CD4-positive, alpha-beta memory T cell (primary cell): ENCODE measurements at places on chromosomes 6 and 20.

DNA sequence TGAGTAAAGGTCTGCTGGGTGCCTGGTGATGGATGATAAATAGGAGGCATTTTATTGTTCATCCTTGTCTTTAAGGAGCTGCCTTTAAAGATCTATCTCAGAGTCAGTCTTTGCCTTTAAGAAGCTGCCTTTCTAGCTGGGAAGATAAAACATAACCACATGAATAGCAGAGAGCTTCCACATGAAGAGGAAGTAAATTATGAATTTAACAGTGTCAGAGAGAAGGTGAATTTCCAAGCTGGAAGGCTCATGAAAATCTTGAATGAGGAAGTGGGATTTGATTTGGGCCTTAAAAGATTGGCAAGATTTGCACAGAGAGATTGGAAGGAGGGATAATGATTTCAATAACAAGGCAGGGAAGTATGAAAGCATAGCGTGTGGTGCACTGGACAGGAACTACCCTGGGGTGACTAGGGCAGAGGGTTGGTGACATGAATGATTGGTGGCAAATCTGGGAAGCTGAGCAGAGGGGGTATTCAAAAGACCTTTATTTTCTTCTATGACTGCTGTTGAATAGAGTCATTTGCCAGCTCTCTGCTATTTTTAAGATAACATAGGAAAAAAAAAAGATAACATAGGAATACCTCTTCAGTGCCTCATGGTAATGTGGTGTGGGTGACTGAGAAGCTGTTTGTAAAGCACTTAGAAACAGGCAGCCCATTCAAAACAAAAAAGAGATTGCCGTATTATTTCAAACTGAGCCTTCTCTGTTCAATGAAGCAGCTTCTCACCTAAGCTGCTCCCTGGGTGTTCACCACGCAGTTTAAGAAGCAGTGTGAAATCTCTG is 591.6 kb downstream of the PKHD1 start:
- no peak overlapping the region for H3K4me3 ChIP-seq
- DNase-seq, result no peak
- no peaks in the 10 kb centered on the region for H3K27me3 ChIP-seq
- H3K27ac ChIP-seq, result no peak overlapping the region

DNA sequence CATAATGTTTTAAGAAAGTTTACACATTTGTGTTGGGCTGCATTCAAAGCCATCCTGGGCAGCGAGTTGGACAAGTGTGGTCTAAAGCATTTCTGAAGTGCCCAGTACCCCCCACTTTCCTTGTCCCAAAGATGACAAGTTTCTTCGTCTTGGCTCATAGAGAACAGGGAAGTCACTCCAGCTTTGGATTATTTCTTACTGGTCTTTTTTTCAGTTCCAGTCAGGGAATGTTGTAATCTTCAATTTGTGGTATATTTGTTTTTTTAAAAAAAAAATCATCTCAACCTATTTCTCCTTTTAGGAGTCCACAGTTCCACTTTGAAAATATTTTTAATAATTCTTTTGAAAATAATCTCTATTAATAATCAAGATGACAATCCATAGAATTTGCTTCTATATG is 34.0 kb downstream of the SLX4IP start:
- H3K36me3 ChIP-seq, result no peaks in the 10 kb centered on the region
- H3K27me3 ChIP-seq, result no peaks in the 10 kb centered on the region
- H3K27ac ChIP-seq, result no peak overlapping the region
- H3K4me1 ChIP-seq, result no peaks in the 10 kb centered on the region

GRCh38 chr20:13028001-13028400 is 19.2 kb downstream of the SPTLC3 start:
- H3K4me3 ChIP-seq, result no peak overlapping the region
- no peaks in the 10 kb centered on the region for H3K27me3 ChIP-seq
- no peak overlapping the region for H3K27ac ChIP-seq
- no peak for DNase-seq
- no peaks in the 10 kb centered on the region for H3K4me1 ChIP-seq

GRCh38 chr6:134446218-134446848 is 128.4 kb upstream of the SGK1 start:
- H3K36me3 ChIP-seq, result no peaks in the 10 kb centered on the region
- H3K27me3 ChIP-seq, result no peaks in the 10 kb centered on the region
- no peaks in the 10 kb centered on the region for H3K4me1 ChIP-seq

DNA sequence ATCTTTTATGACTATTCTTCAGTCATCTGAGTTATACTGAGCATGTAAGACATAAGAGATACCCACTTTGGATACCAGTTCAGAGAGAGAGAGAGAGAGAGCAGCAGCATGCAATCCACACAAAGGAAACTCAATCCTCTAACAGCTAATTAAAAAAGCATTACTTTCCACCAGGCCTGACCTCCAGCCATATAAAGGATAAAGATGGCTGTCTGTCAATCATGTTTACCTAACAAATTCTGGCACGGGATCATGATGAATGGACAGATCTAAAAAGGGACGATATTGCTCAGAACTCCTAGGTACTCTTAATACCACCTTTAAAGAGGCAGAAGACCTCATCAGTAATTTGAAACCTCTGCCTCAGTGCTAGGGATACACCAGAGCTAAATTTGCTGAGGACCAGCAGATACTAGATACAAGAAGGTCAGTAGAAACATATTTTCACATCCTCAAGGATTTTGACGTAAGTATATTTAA is 159.2 kb downstream of the RPS12 start:
- no peak overlapping the region for H3K27ac ChIP-seq
- H3K36me3 ChIP-seq, result no peaks in the 10 kb centered on the region
- no peak overlapping the region for H3K4me3 ChIP-seq
- DNase-seq, result no peak

- no peaks in the 10 kb centered on the region for H3K4me1 ChIP-seq
- DNase-seq, result no peak
- no peaks in the 10 kb centered on the region for H3K27me3 ChIP-seq
- no peak overlapping the region for H3K27ac ChIP-seq
- H3K36me3 ChIP-seq, result no peaks in the 10 kb centered on the region
Measured at GRCh38 chr6:142518761-142519160, 217.0 kb downstream of the ADGRG6 start.

DNA sequence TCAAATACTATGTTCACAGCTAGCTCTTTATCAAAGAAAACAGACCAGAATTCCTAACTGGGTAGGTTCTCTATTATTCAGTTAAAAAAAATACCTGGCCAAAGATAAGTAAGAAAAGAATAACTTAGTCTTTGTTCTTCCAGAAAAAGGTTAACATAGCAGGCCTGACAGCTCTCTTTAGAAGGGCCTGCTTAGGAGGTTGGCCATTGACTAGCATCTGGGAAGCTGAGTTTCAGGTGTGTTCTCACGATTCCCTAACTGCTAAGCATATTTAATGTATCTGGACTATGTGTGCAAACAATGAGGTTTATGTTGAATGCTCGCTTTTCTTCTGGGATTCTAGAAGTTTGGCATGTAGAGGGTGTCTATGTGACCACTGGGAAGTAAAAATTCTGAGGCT is 618.9 kb downstream of the HACE1 start:
- no peak for DNase-seq
- H3K27ac ChIP-seq, result no peak overlapping the region
- H3K4me1 ChIP-seq, result no peaks in the 10 kb centered on the region
- no peak overlapping the region for H3K4me3 ChIP-seq
- H3K36me3 ChIP-seq, result no peaks in the 10 kb centered on the region

DNA sequence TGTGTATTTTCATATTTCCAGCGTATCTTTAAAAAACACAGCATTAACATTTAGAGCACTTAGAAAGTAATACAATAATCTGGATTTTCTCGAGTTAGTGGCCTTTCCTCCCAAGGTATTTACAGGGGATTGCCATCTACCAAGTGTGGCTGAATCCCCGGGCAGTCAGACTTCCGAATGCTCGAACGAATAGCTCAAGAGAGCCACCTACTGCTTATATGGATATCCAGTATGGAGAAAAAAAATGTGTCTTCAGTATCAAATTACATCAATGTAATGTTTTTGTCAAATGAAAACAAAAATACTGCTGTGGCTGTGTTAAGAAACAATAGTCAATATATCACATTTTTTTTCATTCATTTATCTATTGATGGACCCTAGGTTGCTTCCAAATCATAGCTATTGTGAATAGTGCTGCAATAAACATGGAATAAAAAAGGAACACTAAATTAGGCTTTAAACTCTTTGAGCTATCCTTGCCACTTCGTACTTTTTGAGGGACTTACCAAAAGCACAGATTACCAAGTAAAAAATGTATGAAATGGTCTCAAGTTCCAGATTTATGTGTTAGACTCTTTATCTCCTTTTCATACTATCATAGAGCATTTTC is 654.5 kb upstream of the PTCHD4 start:
- H3K4me3 ChIP-seq, result no peak overlapping the region
- DNase-seq, result no peak
- H3K27ac ChIP-seq, result no peak overlapping the region
- H3K36me3 ChIP-seq, result no peaks in the 10 kb centered on the region

DNA sequence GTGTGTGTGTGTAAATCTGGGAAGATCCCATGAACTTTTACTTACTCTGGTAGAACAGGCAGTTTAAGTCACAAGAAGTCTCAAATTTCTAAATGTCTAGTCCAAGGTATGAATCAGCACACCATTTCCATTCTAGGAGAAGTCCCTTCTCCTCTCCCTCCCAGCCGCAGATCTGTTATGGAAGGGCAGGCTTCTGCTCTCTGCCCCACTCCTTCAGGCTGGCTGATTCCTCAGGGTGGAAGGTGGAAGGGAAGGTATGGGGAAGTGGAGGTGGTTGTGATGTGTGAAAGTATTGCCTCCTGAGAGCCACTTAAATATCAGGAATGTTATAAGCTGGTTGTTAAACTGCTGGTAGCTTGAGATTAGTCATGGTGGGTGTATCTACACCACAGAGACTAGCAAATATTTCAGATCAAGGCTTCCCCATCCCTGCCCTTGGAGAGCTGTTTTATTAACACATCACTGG is 44.5 kb upstream of the LAMA4 start:
- DNase-seq, result no peak
- H3K36me3 ChIP-seq, result no peaks in the 10 kb centered on the region
- no peak overlapping the region for H3K4me3 ChIP-seq
- H3K27me3 ChIP-seq, result no peaks in the 10 kb centered on the region

DNA sequence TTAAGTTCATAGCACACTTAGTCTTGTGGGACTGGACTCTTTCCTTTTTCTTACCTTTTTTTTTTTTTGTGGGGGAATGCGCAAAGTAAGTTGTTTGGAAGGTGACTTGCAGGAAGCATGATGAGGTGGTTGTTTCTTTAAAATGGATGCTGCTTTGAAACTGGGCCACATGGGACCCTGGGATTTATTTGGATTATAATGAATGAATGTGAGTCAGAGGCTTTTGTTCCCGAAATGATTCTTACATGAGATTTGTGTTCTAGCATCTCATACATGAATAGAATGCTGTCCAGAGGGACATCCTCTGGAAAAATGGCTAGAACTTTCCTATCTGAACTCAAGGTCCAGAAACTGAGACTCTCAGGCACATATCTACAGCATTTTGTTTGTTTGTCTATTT is 236.6 kb upstream of the RNF24 start:
- DNase-seq, result no peak
- no peak overlapping the region for H3K4me3 ChIP-seq
- no peaks in the 10 kb centered on the region for H3K4me1 ChIP-seq
- H3K27ac ChIP-seq, result no peak overlapping the region
- no peaks in the 10 kb centered on the region for H3K36me3 ChIP-seq

DNA sequence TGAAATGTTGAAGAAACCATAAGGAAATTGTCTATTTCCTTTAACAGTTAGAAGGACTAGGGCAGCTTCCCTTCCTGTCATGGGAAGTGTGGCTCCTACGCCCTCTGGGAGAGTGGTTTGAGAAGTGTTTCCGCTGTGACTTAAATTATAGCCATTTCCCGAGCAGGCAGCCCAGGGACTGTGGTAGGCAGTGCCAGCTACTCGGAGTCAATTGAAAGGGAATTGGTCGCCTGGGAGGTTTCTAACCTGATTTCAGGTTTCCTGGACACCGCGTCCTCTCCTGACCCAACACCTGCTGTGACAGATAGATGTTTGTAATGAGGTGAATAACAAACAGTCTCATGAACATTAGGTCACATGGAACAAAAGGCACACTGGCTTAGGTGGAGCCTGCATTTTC is 256.1 kb upstream of the PLCB4 start:
- no peak overlapping the region for H3K27ac ChIP-seq
- H3K36me3 ChIP-seq, result no peaks in the 10 kb centered on the region
- no peaks in the 10 kb centered on the region for H3K4me1 ChIP-seq
- H3K4me3 ChIP-seq, result no peak overlapping the region

DNA sequence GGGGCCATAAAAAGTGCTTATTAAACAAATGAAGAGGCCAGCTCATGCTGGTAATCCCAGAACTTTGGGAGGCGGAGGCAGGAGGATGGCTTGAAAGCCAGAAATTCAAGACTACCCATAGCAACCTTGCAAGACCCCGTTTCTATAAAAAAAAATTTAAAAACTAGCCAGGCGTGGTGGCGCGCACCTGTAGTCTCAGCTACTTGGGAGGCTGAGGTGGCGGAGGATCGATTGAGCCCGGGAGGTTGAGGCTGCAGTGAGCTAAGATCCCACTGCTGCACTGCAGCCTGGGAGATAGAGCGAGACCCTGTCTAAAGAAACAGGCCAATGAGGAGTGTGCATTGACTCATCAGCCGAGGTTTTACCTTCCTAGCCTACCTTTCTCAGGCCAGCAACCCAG is 15.2 kb downstream of the NPEPL1 start:
- H3K4me3 ChIP-seq, result no peak overlapping the region
- no peaks in the 10 kb centered on the region for H3K27me3 ChIP-seq
- no peak for DNase-seq
- no peaks in the 10 kb centered on the region for H3K4me1 ChIP-seq

DNA sequence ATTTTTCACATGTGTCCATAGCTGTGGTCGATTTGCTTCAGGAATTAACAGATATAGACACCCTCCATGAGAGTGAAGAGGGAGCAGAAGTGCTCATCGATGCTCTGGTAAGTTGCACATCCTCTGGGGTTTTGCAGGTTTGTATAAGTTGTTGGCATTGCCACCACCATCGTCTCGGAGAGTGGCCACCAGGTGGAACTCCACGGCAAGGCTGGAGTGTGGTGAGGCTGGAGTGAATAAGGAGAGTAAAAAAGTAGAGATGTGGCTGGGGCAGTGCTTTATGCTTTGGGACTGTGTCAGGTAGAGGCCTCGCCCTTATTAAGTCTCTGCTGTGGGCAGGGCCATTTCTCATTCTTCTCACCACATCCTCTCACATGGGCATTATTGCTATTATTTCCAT is 63.7 kb downstream of the CTNNBL1 start:
- H3K4me3 ChIP-seq, result no peak overlapping the region
- H3K27ac ChIP-seq, result no peak overlapping the region
- no peaks in the 10 kb centered on the region for H3K4me1 ChIP-seq
- no peaks in the 10 kb centered on the region for H3K27me3 ChIP-seq

DNA sequence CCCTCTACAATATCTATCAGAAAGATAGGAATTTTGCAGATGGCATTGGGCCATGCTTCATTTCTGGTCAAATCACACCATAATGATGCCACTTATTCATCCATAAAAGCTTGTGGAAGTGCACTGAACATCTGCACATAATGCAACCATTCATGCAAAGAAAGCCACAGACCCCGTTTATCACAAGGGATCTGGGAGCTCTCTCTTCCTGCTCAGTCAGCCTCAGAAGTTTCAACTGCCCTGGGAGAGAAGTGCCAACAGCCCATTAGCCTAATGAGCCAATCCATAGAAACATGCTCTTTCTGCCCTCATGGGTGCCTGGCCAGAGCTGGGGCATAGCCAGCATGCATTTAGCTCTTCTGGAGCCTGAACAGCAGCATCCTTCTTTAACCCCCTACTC is 85.8 kb downstream of the SLC35F1 start:
- H3K27me3 ChIP-seq, result no peaks in the 10 kb centered on the region
- no peaks in the 10 kb centered on the region for H3K4me1 ChIP-seq
- H3K27ac ChIP-seq, result no peak overlapping the region
- no peak overlapping the region for H3K4me3 ChIP-seq
- no peak for DNase-seq
- no peaks in the 10 kb centered on the region for H3K36me3 ChIP-seq
